RPMI8226 (cell line): ENCODE measurements at places on chromosomes 6 and 20.

GRCh38 chr6:7390226-7390878 is 744 bp downstream of the RIOK1 start:
- no peak for DNase-seq

GRCh38 chr6:137904822-137905617 is 38.0 kb downstream of the TNFAIP3 start:
- no peak for DNase-seq

- no peak for DNase-seq
These were observed 656.1 kb downstream of the COL12A1 start for GRCh38 chr6:74549746-74550145.

DNA sequence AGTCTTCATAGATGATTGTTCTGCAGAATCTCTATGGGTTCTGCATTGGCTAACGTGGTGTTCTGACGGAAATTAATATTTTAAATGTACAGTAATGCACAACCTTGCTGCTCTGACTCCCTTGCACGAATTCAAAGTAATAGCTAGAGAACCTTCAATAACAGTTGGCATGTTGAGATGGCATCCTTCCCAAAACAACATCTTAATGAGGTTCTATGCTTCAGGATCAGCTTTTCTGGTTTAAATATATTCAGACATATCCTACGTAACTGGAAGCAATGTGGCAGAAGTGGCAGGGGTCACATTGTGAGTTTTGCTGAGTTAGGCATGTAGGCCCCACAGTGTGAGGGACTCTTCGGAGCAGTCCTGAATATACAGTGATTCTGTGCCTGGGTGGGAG is 25.7 kb downstream of the DSE start:
- DNase-seq, result no peak

DNA sequence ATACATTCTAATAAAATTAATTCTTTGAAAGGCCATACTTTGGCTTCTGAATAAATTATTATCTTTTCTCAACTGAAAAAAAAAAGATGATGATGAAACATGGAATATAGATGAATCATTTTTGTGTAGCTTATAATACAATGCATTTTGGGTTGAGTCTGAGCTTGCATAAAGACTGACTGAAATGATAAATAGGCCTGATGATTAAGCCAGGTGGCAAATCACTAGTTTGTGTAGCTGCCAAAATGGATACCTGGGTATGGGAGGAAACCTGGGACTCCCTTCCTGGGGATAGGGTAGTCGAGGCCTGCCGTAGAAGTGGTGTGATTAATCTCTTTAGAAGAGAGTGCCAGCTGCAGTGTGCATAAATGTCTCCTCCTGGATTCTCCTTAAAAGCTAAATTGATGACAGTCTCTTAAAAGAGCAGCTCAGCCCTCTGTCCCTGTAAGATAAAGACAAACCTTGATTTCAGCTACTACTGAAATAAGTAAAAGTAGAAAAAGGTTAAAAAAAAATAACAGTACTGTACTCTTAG is 275.1 kb downstream of the GRIK2 start:
- DNase-seq, result no peak

GRCh38 chr20:6212903-6213302 is 90.1 kb upstream of the FERMT1 start:
- DNase-seq, result peak; percentile 67

DNA sequence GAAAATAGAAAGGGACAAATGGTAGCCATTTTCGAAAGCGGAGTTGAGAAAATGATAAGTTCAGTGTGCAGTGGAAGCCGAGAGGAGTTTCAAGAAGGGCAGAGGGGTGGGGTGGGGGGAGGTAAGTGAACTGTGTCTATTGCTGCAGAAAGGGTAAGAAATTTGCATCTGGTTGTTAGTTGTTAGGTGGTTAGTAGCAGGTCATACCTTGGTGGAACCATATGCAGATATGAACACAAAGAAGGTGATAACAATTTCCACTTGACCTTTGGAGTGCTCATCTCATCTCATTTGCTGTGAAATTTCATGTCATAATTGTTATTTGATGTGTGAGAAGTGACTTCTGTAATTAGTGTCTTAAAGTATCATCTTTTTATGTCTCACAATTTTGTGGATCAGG is 288.2 kb downstream of the QKI start:
- no peak for DNase-seq

- no peak for DNase-seq
These were observed 401.6 kb downstream of the CDC5L start for GRCh38 chr6:44789061-44789460.
